ENCODE measurements at places on chromosomes 3 and 15.

- DNase-seq, result no peak
These were observed 79.2 kb downstream of the SRGAP3 start for GRCh38 chr3:9169956-9170850.

- DNase-seq, result no peak
These were observed 35.9 kb upstream of the DUSP7 start for GRCh38 chr3:52092271-52092660.

DNA sequence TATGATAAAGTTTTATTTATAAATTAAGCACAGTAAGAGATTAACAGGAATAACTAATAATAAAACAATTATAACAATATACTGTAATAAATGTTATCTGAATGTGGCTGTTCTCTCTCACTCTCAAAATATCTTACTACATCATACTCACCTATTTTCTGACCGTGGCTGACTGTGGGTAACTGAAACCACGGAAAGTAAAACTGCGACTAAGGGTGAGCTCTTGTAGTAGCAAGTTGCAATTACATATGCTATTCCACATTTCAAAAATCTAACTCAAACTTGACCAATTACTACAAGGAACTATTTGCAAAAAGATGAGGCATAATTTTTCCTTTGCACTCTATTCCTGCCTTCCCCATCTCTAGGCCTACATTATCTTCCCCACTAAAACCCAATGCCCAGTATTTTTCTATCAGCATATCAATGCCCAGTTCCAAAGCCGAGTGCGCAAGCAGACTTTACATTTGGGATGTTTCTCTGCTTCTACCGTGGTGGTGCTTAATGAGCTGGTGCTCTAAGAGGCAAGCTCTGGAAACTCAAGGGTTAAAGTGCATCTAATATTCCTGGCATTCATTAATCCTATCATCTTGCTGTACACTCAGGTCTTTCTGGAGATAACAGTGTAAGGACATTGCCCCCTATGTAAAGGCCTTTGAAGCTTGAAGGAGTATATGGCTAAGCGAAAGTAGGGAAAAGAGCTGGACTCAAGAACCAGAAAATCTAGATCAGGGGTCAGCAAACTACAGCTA lies 6.7 kb downstream of the PCYT1A start:
- DNase-seq, result no peak

DNA sequence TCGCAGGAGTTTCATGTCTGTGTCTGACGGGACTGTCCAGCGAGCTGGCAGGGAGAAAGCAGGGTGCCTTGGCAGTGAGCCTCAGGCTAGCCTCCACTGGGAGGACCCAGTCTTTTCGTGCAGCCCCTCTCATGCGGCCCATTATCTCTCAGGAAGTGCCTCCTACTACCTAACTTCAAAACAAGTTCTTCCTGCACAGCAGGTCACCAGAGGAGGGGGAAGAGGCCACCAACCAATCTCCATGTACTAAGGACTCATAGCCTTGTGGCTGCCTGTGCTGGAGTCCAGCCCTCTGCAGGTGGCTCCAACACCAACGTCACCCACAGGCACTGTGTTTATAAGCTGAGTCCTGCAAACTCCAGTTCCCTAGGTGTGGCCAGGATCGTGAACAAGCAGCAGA lies 4.8 kb downstream of the VIPR1 start:
- DNase-seq, result no peak

GRCh38 chr3:186787642-186788481 lies 4.5 kb downstream of the EIF4A2 start:
- no peak for DNase-seq

All from DMS 273 treated with DMSO at 0.1 percent for 48 hours (cell line).